ENCODE measurements at places on chromosomes 7 and 10. TPM values are rescaled to one million over a fixed set of nuclear protein-coding genes. Genes with fewer than 3 reads are reported as not detected.
A peak's percentile ranks its signal among the peaks of the same experiment; 100 is the strongest.

- DNase-seq, result no peak
Observed at GRCh38 chr7:156220078-156220605, 407.9 kb upstream of the SHH start.

DNA sequence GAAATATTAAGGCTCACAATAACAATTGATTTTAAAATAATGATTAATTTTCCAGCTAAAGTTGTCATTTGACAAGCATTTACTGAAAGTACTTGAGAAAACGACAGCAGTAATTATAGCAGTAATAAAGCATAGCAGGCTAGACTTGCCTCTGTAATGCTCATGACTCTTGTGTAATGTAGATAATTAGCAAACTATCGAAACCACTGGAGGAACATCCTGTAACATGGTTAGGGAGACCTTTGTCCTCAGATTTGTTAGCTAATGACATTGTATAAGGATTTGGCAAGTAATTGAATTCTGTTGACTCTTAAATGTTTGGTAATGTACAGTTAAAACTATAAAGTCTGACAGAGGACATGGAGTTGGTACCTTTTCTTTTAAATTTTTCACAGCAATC lies 24.8 kb downstream of the ARL4A start:
- DNase-seq, result no peak

GRCh38 chr10:92054807-92055206 lies 131.2 kb downstream of the BTAF1 start:
- no peak for DNase-seq

DNA sequence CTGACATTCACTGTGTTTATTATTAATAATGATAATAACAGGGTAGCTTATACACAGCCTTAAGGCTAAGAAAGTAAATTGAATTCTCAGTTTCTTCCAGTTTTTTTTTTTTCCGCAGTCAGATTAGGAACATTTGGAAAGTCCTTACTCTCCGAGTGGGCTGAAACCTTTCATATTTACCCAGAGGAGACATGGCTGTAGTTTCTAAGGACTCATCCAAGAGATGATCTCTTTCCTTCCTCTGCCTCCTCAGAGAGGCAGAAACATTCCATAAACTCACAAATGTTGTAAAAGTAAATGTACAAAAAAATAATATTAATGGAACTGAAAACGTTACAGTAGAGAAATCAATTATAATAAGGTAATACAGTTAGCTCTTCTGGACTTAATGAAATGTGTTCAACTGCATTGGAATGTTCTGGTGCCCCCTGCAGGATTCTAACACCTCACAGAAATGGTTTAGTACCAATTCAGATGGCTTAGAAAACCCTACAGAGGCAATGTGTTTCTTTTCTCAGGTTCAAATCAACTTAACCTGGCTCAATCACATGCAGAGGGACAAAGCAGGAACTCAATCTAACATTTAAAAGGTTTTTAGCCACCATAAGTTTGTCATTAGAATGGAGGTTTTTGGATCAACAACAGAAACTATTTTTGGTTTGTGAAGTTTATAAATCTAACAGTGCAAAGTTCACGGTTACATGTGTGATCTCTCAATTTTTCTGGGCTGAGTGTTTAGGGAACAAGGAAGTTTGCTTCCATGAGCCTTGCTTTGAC lies 71.7 kb downstream of the ICA1 start:
- peak; percentile 86 for DNase-seq

DNA sequence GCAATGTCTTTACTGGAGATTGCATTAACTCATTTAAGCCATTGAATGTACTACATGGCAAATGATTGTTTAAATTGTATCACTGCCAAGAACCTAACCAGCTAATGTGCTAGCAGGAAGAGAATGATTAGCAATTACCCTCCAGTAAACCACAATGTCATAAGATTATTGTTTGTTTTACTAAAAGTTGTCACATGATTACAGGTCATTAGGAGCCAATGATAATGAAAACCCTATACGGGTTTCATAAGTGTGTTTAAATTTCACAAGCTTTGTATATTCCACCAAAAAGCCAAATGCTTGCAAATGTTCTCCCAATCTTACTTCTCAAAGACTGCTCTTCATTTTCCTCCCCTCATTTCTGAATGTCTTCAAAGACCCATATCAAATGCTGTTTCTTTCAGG lies 76.5 kb upstream of the PPP1R3C start:
- DNase-seq, result no peak

DNA sequence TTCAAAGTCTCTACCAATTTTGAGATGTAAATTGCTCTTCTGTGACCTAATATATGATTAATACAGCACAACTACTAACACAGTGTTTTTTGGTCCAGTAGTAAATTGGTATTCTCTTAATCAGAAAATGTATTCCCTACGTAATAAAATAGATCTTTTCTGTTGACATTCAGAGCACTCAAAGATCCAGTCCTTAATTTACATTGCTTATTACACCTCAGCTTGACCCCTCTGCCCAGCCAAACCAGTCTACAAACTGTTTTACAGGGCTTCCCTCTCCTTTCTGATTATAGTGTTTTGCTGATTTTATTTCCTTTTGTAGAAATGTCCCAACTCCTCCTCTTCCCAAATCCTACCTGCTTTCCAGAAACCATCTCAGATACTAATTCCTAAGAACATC lies 293.4 kb downstream of the PRKG1 start:
- no peak for DNase-seq

- peak; percentile 62 for DNase-seq
Observed at GRCh38 chr10:32005050-32005449, 51.2 kb downstream of the KIF5B start.

GRCh38 chr10:100340948-100341847 lies 5.8 kb upstream of the SCD start:
- DNase-seq, result peak; percentile 29

GRCh38 chr7:38187794-38188440 lies 9.9 kb downstream of the STARD3NL start:
- no peak for DNase-seq

- DNase-seq, result no peak
Observed at GRCh38 chr10:3699916-3700315, 85.1 kb downstream of the KLF6 start.

- DNase-seq, result no peak
Observed at GRCh38 chr10:126533644-126534043, 136.8 kb downstream of the C10orf90 start.

DNA sequence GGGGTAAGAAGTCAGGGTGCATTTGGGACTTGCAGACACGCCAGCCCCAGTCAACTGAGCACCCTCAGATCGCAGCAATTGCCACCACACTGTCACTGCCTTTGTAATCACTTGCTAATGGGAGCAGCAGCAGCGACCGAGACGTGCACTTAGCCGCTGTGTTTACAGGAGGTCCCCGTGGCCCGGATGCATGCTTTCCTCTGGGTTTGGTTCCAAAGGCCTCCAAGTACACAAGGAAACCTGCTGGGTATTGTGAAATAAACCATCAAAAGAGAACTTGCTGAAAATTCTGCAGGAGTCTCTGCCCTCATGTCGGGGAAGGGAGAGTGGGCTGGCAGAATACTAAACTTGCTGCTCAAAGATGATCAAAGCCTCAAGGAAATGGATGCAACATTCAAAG lies 341.7 kb downstream of the DNAJB6 start:
- DNase-seq, result no peak

DNA sequence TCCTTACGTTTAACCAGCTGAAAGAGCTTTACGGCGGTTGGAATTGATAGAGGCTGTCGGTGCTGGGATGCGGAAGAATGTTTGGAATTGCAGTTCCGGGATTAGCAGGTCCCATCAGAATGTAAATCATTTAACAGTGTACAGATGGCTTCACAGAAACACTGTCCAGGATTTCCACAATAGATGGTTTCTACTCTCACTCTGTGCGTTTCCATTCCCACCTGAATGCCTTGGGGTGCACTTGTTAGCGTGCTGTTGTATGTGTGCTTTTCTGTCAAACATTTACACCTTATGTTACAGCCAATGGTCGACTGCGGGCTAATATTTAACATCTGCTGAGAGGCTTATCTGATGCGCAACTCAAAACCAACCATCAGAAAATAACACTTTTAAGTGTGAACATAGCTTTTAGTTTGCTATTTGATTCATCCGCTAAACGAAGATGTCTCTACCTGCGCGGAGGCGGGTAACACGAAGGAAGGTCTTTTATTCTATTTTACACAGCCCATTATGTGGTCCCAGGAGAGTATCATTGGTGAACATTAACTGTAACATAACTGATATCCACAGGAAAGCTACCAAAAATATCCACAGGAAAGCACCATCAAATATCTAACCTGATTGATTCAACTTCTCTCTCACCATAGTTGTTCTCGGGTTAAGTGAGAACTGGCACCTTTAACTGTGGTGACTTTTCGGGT lies 179.0 kb downstream of the PRPF18 start:
- DNase-seq, result no peak

DNA sequence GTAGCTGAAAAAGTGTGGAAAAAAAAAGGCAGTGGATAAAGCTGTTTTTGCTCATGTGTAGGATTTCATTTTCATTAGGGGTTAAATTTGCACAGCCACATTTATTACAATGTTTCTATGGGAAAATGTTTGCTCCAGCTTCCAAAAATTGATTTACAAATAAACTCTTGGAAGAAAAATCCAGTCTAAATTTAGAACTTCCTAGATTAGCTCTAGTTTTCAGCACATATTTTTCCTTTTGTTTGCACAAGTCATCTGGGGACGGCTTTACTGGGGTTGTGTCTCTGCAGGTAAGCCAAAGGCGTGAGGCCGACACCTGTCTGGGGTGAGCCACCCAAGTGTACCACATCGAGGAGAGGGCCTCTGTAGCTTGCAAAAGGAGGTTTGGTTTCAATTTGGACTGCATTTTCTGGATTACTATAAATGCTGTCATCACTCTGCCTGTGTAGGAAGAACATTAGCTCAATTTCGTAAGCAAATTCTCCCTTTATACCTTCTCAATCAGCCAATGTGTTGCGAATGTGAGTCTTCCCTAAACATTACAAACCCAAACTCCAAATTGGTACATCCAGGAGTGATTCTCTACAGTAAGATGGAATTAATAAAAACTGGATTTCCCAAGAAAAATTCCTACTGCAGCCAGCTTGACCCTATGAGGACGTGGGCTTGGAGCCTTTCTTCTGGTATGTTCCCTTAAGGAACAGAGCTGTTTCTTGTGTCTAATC lies 89.5 kb upstream of the ZNF438 start:
- no peak for DNase-seq

The CLRN3 gene
- not detected for total RNA-seq

The CPA5 gene
- total RNA-seq, result not detected

The PLAC9 gene
- total RNA-seq, result not detected

The LRRTM3 gene
- total RNA-seq, result not detected
